ENCODE measurements at places on chromosomes 1 and 21.

DNA sequence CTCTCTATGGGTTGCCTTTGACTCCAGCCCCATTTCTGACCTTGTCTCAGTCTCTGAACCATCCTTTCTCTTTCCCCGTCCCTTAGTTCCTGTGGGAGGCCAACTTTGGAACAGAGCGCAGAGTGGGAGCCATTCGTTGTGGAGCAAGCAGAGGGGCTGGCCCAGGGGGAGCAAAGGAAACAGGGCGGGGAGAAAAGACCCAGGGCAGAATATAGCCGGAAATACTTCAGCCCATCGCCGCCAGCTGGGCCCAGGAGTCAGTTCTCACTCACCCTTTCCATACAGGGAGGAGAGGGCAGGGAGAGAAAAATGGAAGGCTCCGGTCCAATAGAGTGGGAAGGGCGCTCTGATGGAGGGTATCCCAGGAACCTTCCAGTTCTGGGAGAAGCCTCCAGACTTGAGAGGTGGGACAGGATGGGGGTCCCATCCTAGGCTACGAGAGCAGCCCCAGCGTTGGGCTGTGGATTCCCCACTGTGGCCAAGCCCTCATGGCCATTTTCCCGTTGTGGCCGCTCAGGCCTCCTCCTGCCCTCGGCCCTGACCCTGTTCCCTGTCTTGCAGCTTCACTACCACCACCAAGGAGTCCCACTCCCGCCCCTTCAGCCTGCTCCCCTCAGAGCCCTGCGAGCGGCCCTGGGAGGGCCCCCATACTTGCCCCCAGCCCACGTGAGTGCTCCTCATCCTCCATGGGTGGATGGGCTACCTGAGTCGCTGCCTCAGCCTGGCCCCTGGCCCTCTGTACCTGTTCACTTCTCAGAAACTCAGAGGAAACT lies 10.9 kb downstream of the PEAR1 start:
- peaks cover 3% of the 10 kb centered on the region for H3K36me3 ChIP-seq
- no peak overlapping the region for H3K4me3 ChIP-seq
- peaks cover 36% of the 10 kb centered on the region for H3K27me3 ChIP-seq
- no peak for DNase-seq
- no peak overlapping the region for H3K27ac ChIP-seq

GRCh38 chr1:115980998-115981993 lies 5.0 kb downstream of the SLC22A15 start:
- DNase-seq = no peak
- H3K4me3 ChIP-seq = no peak overlapping the region
- H3K4me1 ChIP-seq = peaks cover 9% of the 10 kb centered on the region
- no peaks in the 10 kb centered on the region for H3K36me3 ChIP-seq
- peaks cover 9% of the 10 kb centered on the region for H3K27me3 ChIP-seq

DNA sequence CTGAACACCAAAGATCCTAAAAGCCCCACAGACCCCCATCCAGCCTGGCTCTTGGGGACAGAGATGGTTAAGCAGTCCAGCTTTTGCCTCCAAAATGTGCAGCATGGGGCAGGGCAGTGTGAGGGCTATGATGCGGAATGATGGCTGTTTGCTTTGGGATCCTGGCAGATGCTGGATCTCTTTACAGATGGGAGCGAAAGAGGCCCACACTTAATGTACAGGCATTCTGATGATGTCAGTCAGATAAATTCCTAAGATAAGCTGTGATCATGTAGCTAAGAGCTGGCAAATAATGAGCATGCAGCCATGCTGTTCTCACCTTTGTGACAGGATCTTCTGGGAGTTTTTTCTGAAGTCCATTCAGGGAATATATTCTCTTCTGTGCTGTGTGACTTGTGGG lies 17.6 kb upstream of the KCNQ4 start:
- peaks cover 25% of the 10 kb centered on the region for H3K4me1 ChIP-seq
- H3K27me3 ChIP-seq = no peaks in the 10 kb centered on the region
- H3K4me3 ChIP-seq = no peak overlapping the region
- H3K36me3 ChIP-seq = peaks cover 10% of the 10 kb centered on the region
- no peak for DNase-seq
- H3K27ac ChIP-seq = no peak overlapping the region

DNA sequence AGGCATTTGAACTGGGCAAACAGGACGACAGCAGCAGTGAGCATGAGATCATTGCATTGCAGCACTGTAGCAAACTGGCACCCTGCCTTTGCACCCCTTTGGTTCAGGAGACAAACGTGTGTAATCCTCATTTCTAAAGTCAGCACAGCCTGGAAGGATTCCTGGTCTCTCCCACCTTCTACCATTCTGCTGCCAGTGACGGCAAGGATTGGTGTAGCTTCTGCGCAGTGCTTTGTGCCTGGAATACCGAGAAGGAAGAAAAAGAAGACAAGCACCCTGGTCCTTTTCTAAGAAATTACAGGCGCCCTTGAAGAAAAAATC lies 805.3 kb downstream of the USP25 start:
- no peak for DNase-seq
- H3K4me3 ChIP-seq = no peak overlapping the region
- no peaks in the 10 kb centered on the region for H3K27me3 ChIP-seq
- no peaks in the 10 kb centered on the region for H3K36me3 ChIP-seq

- no peak for DNase-seq
- no peak overlapping the region for H3K27ac ChIP-seq
- H3K4me1 ChIP-seq = no peaks in the 10 kb centered on the region
- H3K4me3 ChIP-seq = no peak overlapping the region
- no peaks in the 10 kb centered on the region for H3K36me3 ChIP-seq
- no peaks in the 10 kb centered on the region for H3K27me3 ChIP-seq
Observed at GRCh38 chr1:3548156-3548893, 63.0 kb downstream of the MEGF6 start.

DNA sequence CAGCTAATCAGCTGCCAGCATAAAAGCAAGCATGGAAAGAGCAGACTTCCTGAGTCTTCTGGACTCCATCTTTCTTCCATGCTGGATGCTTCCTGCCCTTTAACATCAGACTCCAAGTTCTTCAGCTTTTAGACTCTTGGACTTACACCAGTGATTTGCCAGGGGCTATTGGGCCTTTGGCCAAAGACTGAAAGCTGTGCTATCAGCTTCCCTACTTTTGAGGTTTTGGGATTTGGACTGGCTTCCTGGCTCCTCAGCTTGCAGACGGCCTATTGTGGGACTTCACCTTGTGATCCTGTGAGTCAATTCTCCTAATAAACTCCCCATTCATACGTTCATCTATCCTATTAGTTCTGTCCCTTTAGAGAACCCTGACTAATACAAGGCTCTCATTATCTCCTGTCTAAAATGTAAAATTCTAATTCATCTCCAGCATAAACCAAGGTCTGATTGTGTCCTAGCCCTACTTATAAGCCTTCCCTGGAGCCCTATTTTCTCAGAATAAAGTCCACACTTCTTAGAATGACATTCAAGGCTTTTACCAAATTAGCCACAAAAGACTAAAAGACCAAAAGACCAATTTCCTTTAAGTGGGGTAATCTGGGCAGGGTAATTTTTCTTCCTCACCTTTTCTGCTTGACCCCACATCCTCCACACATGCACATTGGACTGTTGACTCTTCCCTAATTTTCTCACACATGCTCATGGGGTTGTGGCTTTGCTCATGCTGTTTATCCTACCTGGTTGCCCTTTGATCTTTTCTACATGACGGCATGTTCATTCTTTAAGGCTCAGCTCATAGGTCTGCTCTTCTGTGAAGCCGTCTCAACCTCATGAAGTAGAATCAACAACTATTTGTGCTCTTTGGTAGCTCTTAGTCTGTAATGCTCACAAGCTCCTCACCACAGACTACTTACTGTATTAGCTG lies 18.1 kb upstream of the ENAH start:
- peaks cover 2% of the 10 kb centered on the region for H3K4me1 ChIP-seq
- no peak for DNase-seq
- no peak overlapping the region for H3K4me3 ChIP-seq
- H3K36me3 ChIP-seq = peaks cover 2% of the 10 kb centered on the region
